Activated CD4-positive, CD25-positive, alpha-beta regulatory T cell treated with anti-CD3 and anti-CD28 coated beads, Interleukin-2, amount 50 U/mL, for 16 hours (primary cell): ENCODE measurements at places on chromosomes 16 and 17.

- DNase-seq = no peak
Measured at GRCh38 chr17:79338152-79338551, 263.5 kb downstream of the ENGASE start.

- DNase-seq = no peak
Measured at GRCh38 chr16:27334838-27335237, 21.1 kb downstream of the IL4R start.

GRCh38 chr16:83113317-83113716 lies 486.5 kb downstream of the CDH13 start:
- no peak for DNase-seq

GRCh38 chr17:35286120-35286781 lies 43.4 kb downstream of the SLFN5 start:
- no peak for DNase-seq

- no peak for DNase-seq
Measured at GRCh38 chr17:17569691-17570090, 21.8 kb downstream of the PEMT start.

DNA sequence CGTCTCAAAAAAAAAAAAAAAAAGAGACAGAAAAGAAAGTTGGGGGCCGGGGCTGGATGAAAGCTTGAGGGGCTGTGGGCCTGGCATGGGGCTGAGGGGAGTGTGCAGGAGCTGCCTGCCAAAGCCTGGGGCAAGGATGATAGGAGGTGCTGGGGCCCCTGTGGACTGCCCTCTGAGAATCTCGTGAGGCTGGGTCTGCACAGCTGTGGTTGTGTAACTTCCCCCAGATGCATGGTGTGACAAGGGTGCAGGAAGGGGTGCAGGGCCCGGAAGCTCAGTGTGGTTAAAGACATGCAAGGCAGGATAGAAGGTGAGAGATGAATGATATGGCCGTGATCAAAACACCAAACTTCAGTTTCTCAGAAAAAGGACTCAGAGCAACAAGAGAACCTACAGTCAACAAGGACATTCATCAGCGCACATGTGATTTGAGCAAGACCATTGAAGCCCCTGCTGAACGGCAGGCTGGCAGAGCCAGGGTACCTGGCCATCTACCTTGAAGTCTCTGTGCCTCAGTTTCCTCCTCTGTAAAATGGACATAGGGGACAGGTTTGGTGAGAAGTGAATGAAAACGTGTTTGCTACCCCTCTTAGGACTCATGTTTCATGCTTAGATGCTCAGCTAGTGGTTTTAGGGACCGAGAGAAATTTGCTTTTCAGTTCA lies 9.6 kb downstream of the IL32 start:
- peak; percentile 71 for DNase-seq

GRCh38 chr16:76265434-76266045 lies 11.7 kb upstream of the CNTNAP4 start:
- no peak for DNase-seq

DNA sequence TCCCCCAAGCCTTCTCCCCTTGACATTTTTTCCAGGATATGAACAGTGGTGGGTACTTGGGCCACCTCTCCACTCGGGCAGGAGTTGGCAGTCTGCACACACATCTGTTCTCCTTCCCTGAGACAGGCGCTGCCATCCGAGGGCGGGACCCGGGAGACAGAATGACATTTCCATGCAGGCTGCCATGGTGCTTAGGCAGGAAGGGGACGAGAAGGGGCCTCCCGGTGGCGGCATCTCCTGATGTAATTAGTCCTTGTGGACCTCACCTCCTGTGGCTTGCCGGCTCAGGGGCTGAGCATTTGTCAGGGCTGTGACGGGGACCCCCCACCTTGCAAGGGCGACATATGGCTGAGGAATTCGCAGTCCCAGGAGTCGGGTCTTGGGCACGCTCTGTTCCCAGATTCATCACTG lies 197.2 kb downstream of the FOXL1 start:
- DNase-seq = no peak

DNA sequence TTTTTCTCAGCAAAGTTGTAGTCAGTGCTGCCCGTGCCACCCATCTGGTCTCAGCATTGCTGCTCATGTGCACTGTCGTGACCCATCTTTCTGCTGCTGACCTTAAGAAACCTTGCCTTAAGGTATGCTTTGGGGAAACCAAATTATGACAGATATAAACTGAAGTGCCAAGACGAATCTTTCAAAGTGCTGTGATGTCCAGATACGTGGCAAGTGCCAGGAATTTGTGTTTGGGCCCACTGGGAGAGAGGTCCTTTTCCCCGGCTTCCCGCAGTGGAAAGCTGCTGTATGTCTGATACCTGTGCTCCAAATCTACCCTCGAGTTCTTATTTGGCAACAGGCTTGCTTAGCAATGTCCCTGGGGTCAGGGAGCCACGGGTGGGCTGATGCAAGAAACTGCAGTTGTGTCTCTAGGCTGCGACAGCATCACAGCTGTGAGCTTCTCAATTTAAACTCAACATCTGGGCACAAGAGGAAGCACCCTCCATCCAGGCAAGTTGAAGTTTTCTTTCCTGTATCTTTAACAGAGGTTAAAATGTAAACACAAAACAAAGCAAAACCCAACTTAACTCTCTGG lies 30.3 kb upstream of the TOX3 start:
- no peak for DNase-seq

DNA sequence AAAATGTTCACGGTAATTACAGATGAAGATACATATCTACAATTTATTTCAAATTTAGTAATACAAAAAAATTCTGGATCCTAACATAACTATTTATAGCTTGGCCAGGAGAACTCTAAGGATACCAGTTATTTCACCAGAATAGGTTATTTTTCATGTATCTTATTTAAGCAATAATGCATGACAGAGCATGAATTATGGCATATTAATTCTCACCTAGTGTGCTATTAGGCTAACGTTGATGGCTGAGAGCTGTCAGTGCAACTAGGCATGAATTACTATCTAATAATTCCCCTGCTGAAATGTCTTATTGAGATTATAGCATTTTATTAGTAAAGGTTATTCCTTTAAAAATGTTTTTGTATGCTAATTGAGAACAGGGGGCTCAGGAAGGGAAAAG lies 44.5 kb downstream of the SALL1 start:
- no peak for DNase-seq

DNA sequence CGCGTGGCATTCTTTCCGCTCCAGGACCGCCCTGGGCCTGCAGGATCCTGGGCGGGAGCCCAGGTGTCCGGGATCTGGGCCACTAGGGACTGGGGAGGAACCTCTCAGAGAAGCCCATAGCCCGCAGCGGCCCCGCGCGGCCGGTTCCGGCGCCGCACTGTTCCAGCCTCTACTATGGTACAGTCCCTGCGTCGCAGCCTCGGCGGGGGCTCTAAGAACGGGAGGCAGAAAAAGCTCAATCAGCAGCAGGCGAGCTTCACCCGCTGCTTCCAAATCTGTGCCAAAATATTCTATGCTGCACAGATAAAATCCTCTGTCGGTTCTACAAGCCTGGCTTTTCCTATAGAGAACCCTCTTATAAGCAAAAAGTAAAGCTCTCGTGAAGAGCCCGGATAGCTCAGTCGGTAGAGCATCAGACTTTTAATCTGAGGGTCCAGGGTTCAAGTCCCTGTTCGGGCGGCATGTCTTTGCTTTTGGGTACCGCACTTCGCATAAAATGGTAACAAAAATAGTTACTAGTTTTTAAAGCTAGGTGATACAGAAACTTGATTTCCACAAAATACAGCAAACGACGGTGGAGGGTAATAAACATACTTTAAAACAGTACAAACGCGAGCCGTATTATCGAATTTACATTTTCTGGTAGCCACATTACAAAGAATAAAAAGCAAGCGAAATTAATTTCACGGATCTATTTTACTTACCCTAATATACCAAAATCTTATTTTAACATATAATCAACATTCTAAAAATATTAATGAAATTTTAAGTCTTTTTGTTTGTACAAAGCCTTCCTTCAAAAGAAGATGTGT lies 661 bp upstream of the ALOXE3 start:
- peak; percentile 64 for DNase-seq

GRCh38 chr16:83967838-83968305 lies at the start of gene NECAB2:
Gene NECAB2, plus strand, starts transcription at chr16:83968244. Its CDS starts 405 bp downstream, at chr16:83968649.
- no peak for DNase-seq

GRCh38 chr16:87101903-87102302 lies 215.3 kb downstream of the C16orf95 start:
- DNase-seq = no peak

GRCh38 chr17:77312786-77313599 lies 172.2 kb downstream of the SEC14L1 start:
- no peak for DNase-seq

- DNase-seq = no peak
Measured at GRCh38 chr16:54933281-54934011, 2.8 kb downstream of the IRX5 start.

- no peak for DNase-seq
Measured at GRCh38 chr17:28426081-28426519, 20.1 kb upstream of the SLC46A1 start.

- no peak for DNase-seq
Measured at GRCh38 chr17:46964315-46965265, 14.5 kb downstream of the RPRML start.

DNA sequence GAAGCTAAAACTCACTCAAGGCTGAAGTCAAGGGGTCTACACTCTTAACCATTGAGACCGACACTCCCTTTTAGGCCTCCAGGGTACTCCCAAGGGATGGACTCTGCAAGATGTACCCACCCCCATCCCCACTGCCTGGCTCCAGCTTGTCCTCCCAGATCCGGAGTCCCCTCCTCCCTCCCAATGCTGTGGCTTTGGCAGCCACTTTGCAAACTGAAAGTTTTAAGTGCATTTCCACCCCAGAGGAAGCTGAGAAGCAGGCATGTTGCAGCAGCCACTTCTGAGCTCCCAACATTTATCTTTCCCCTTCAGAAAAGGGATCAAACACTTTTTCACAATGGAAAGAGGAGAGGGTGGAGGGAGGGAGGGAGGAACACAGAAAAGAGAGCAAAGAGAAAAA lies 115.2 kb downstream of the COPRS start:
- no peak for DNase-seq

DNA sequence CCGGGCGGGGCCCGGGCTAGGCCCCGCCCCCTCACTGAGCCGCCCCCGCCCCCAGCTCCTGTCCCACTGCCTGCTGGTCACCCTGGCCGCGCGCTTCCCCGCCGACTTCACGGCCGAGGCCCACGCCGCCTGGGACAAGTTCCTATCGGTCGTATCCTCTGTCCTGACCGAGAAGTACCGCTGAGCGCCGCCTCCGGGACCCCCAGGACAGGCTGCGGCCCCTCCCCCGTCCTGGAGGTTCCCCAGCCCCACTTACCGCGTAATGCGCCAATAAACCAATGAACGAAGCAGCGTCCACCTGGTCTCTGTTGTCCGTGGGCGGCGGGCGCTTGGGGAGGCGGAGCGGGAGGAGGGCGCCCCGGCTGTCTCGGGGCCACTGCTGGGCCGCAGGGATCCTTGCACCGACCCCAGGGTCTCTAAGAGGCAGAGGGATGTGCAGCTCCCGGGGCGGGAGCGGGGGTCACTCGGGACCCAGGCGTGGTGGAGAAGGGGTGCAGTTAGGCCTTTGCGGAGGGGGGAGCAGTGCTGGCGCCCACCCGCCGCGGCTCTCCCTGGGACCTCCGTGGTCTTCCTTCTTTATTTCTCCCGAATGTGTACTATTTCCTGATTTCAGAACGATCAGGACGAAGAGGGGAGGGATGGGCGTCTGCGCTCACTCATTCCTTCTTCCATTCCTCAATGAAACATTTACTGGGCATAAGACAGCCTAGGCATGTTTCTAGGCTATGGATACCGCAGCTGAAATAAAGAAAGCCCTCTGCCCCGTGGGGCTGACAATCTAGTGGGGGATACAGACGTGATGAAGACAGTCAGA lies 2.0 kb downstream of the HBZ start:
- DNase-seq = no peak

- no peak for DNase-seq
Measured at GRCh38 chr16:75262104-75262799, 10.8 kb upstream of the BCAR1 start.

GRCh38 chr16:9090101-9090959 lies 1.1 kb upstream of the HAPSTR1 start:
- DNase-seq = no peak

GRCh38 chr16:51707666-51708065 lies 556.6 kb upstream of the SALL1 start:
- no peak for DNase-seq

DNA sequence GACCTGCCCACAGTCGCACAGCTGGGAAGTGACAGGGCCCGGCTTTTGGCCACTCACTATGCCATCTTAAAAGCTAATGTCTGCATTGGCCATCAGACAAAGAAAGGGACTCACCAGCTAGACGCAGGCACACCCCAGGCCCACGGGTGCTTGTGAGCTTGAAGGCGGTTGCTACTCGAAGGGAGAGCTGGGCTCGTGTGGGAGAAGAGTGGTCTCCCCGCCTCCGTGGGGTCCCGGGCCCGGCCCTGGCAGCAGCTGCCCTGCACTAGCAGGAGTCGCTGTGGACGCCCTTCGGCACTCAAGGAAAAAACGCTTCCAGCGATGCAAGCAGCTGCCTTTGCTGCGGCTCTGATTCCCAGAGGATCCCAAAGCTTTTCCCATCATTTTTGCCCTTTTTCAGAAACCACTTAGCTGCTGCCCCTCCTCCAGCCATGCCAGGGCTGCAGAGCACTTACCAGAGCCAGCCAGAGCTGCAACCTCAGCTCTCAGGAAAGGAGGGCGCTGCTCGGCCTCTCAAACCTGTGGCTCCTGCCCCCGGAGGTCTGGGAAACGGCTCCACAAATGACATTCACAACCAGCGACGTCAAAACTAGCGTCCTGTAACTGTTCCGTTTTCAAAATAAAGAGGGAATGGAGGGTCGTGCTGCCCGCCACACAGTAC lies 12.3 kb downstream of the TRPV1 start:
- DNase-seq = no peak

DNA sequence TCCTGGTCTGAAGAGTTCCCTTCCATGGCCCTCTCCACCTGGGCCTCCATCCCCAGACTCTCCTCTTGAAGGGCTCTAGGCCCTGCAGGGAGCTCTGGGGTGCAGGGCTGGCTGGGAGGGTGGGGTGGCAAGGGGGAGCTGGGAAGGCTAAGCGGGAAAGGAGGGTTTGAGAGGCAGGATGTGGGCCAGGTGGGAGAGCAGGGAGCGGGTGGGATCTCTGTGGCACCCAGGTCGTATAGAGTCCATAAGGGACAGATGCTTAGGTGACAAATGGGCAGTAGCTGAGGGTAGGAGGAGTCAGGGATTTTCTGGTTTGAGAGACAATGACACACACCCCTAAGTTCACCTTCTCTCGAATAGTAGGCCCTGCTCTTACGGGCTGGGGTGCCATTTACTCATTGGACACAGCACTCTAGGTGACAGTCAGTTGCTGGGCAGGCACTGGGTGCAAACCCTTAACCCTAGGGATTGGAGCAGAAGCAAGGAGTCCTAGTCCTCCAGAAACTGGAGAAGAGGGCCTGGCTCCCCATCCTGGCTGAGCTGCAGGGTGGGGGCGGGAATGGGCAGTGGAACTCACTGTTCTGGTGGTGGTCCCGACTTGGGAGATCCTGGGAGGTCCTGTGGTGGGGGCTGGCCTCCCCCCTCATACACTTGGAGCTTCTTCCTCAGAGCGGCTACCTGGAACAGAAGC lies 15.3 kb downstream of the KIF18B start:
- DNase-seq = no peak

DNA sequence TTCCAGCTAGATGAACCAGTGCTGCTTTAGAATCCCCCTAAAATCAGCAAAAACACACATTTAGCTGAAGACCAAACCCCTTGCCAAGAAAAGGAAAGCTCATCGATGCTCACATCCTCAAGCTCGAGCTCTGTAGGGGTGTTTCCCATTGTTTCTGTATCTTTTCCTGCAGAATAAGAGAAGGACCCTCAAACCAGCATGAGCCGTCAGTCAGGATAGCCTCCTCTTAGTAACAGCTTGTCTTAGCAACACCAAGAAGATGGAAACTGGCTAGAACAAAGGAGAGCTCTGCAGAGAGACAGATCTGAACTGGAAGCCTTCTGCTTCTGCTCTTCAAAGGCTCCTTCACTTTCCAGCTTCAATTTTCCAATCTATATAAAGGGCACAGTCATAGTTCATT lies 32.0 kb downstream of the VAT1L start:
- DNase-seq = no peak
